ENCODE measurements at places on chromosomes 4 and X.

DNA sequence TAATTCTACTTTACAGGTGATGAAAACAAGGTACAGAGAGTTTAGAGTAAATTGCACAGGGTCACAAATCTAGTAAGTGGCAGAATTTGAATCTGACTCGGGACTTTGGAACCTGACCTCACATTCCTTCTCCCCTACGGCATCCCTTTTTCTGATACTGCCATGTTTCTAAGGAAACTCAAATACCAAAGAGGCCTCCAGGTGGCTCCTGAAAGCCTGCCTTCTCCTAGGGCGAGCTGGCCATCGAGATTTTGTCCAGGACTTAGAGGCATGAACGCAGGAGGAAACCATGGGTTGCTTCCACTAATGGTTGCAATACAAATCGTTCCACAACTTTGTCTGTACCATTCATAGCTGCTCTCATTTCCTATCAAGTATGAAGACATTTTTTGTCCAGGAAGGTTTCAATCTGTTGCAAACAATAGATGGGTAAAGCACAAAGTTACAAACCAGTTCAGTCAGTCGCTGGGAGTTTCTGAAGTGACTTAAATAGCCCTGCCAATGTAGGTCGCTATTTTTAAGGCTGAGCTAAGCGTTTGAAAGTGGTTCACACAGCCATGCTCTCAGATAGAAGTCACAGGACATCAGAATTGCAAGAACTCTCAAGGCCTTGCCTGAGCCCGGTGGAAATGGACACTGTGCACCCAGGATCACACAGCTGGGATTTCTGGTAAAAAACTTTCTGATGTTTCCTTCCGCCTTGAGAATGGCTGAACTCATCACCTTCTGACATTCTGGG is 296.6 kb upstream of the PRPS2 start:
- no peak for DNase-seq

DNA sequence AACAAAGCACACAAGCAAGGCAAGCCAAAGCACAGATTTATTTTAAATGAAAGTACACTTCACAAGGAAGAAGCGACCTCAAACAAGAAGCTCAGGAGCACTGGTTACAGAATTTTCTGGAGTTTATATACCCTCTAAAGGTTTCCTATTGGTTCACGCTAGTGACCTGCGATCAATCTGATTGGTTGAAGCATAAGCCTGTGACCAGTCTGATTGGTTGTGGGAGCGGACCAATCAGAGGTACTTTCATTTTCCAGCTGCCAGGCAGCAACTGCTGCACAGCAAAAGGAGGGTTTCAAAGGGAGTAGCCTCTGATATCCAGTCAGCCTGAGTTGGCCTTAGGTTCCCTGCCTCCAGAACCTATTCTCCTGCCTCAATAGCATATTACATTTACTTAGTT is 4.6 kb upstream of the AREG start:
- DNase-seq = no peak

DNA sequence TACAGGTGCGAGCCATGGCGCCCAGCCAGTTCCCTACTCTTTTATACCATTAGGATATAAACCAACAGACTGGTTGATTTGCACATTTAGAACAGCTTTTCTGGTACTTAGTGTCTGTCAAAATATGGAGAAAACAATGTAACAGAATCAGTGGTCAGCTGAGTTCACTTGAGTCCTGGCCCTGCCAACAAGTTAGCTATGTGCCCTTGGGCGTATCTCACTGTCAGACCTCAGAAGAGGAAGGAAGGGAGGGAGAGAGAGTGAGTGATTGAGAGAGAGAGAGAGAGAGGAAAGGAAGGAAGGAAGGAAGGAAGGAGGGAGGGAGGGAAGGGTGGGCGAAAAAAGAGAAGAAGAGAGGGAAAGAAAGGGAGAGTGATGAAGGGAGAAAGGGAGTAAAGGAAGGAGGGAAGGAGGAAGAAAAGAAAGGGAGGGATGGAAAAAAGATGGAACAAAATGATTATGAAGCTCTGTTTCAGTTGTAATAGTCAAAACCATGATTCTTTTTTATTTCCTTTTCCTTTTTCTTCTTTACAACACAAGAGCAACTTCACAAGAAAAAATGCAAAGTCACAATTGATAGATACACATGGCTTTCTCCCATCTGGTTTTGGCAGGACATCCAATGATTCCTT is 55.7 kb upstream of the PDGFRA start:
- DNase-seq = no peak

GRCh38 chrX:76862509-76862908 is 435.0 kb downstream of the MAGEE1 start:
- no peak for DNase-seq

DNA sequence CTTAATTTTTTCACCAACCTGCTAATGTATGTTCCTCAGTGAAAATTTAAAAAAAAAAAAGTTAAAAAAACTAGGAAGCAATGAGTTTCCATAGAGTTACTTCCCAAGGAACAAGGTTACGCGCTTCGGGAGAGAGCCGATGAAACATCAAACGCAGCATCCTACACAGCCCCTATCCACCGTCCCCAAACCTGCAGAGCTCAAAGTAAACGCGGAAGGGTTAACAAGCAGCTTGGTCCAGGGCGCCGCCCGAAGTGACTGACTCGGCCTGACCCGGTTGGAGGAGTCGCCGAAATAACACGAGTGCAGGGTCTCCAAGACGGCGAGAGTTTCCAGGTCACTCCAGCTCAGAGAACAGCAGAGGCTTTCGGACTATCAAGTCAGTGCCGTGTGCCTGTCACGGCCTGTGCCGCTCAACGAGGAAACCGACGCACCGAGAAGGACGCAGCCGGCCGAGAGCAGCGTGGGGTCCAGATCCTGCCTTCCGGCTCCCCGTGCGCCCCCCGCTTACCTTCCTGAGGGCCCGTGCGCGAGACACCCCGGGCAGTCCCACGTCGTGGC is 512 bp downstream of the NOP14 start:
- peak; percentile 87 for DNase-seq

DNA sequence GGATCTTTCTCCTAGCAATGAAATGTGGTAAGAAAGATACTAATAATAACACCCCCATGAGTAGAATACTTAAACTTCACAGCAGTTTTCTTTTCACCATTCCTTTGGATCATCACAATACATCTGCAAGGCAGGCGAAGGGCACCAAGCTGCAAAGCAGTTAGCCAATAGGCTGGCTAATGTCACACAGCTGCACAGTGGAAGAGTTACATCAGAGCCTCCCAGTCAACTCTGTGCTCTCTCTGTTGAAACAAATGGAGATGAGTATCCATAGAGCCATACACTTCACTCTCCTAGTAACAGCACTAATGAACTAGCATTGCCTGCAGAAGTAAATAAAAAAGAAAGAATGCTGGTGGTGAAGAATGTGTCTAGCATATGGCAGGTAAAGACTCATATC is 139.0 kb downstream of the ATG4A start:
- DNase-seq = no peak

DNA sequence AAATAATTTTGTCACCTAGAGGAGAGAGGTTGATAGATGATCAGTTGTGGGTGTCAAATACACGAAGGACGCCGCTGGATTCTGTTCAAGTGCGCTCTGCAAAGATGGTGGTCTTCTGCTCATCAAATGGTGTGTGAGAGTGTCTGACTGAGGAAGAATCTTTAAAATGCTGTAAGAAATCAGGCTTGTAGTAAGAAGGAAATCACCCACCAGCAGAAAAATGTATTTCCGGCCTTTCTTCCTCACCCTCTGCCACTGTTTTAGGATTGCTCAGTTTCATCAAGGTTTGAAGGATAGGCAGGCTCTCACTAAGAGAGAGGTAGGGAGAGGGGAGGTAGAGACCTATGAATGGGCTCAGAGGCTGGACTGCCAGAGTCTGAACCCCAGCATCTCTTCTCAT is 28.7 kb downstream of the RHOH start:
- DNase-seq = no peak

DNA sequence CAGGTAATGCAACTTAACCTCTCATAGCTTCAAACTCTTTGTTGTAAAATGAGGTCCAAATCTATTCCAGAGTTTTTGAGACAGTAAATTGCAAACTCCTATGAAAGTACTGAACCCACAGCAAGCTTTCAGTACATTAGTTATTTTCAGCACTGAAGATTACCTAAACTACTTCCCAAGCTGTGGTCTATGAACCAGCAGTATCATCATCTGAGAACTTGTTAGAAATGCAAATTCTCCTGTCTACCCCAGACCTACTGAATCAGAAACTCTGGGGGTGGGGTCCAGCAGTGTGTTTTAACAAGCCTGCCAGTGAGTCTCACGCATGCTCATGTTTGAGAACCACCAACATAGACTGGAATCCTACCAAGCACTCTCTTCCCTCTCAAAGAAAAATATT is 5.7 kb upstream of the CASP6 start:
- DNase-seq = no peak

DNA sequence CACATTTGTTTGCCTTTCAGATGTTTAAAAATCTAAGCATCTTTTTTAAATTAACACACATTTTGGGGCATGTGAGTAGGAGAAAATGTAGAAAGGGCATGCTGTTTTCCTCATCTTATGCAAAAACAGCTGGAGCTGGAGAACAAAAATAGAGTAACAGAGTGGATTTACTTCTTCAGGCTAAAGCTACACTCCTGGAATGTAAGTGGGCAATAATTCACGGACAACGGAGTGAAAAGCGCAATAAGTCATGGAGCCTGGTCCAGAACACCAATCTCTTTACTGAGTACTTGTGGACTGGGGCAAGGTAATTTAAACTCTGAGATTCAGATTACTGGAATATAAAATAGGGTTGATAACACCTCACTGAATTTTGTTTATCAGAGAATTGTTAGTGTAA is 1018.8 kb upstream of the HS3ST1 start:
- no peak for DNase-seq

- DNase-seq = peak; percentile 55
Observed at GRCh38 chr4:24856586-24856985, 56.3 kb downstream of the CCDC149 start.

- no peak for DNase-seq
Observed at GRCh38 chr4:80610845-80611677, 275.5 kb downstream of the CFAP299 start.

GRCh38 chr4:54169176-54169575 is 59.9 kb upstream of the PDGFRA start:
- no peak for DNase-seq

GRCh38 chr4:76252271-76252653 is 741 bp downstream of the FAM47E start:
- DNase-seq = no peak

- DNase-seq = no peak
Observed at GRCh38 chrX:46333550-46333949, 211.7 kb downstream of the ZNF674 start.

GRCh38 chrX:39157006-39157405 is 355.7 kb downstream of the MID1IP1 start:
- no peak for DNase-seq

DNA sequence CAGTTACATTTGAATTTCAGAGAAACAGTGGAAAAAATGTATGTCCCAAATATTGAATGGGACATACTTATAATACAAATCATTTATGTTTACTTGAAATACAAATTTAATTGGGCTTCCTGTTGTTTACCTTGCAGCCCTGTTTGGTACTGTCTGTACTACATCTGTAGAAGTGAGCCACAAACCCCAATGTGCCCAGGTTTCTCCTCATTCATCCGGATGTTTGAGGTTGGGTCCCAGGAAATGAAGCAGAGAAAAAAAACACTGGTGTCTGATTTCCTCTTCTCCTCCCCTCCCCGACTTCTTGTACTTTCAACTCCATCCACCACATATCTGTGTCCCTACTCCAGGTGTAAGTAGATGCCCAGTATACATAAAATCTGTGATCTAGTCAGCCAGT is 27.1 kb upstream of the SCRG1 start:
- no peak for DNase-seq

GRCh38 chr4:145865274-145865941 is 73.2 kb downstream of the ZNF827 start:
- DNase-seq = no peak

GRCh38 chr4:75722417-75722816 is 2.0 kb upstream of the USO1 start:
- no peak for DNase-seq

DNA sequence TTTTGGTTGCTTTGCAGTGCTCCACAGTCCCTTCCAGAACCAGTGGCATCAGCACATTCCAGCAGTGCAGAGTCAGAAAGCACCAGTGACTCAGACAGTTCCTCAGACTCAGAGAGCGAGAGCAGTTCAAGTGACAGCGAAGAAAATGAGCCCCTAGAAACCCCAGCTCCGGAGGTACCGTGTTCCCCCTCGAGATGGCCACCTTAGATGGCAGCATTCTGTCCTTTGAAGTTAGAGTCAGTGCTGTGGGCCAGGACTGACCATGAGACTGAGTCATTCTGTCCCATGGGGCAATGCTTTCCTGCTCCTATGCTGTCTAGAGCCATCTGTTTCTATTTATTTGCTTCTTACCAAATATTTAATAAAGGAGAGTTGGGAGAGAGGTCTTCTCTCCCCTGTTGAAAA is 112.3 kb downstream of the KLHL8 start:
- DNase-seq = no peak

- no peak for DNase-seq
Observed at GRCh38 chrX:14051416-14051815, 21.7 kb upstream of the GEMIN8 start.

GRCh38 chrX:132900633-132901293 is 57.7 kb downstream of the HS6ST2 start:
- DNase-seq = no peak

- DNase-seq = no peak
Observed at GRCh38 chr4:12324965-12325364, 896.3 kb upstream of the HS3ST1 start.

- DNase-seq = no peak
Observed at GRCh38 chrX:145729635-145730034, 88.0 kb upstream of the SLITRK2 start.

GRCh38 chrX:16186380-16187007 is 19.2 kb downstream of the MAGEB17 start:
- peak; percentile 80 for DNase-seq

DNA sequence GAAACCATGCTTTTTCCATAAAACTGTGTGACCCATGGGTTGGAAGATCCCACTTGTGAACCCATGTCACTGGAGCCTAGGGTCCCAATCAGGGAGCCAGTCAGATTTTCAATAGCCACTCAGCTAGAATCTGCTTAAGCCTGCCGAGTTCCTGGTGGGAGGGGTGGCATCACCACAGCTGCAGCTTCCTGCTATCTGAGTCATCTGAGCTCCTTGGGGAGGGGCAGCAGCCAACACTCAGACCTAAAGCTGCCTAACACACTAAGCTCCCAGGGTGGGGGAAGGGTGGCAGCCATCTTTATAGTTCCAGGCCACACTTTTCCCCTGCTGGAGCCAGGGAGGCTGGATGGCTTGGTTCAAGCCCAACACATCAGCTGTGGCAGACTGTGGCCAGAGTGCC is 350.1 kb downstream of the C4orf33 start:
- DNase-seq = peak; percentile 68

DNA sequence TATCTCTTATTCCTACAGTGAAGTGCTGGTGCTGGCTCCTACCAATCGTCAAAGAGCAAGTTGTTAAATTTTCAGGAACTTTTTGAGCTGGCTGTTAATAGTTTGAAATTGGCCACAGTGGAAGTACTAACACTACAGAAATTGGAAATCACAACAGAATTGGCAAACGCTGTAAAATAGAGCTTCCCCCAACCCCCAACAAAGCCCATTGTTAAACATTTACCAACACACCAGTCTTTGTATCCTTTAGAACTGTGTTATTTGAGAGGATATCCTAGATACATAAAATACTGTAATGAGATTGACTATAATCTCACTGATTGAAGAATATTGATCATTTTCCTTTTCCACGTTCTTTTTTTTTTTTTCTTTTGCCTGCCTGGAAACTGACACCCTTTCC is 37.4 kb downstream of the FAM241A start:
- no peak for DNase-seq
